ENCODE measurements at places on chromosomes 5 and 9.

DNA sequence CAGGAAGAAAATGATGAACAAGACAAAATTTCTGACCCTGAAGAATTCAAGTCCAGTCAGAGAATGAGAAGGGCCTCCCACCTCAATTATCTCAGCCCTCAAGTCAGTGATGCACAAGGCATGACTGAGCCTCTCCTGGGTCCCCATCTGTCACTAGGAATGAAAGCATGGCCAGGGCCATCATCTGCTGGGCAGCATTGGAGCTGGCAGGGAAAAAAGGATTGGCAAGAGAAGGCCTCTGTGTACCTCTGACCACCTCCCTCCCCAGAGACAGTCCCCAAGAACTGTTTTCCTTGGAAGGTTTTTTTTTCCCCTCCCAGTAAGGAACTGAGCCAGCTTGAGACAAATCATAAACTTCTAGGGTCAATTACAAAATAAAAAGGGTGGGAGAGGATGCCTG lies 76.7 kb downstream of the KLHL3 start:
- DNase-seq, result no peak

DNA sequence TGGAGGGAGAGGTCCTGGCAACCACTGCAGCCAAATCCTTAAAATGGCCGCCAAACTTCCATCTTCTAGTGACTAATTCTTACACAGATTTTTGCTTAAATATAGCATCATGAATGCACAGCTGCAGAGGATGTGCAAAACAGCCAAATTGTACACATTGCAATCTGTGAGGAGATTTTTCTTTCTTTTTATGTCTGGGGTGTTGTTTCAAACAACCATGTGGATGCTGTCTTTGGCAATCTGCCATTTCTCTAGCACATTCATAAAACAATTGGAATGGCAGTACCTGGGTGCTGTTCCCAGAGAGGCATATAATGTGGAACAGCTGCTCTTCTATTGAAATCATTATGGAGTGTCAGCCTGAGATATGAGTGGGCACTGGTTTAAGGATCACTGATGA lies 1082.9 kb upstream of the SEMA6A start:
- no peak for DNase-seq

DNA sequence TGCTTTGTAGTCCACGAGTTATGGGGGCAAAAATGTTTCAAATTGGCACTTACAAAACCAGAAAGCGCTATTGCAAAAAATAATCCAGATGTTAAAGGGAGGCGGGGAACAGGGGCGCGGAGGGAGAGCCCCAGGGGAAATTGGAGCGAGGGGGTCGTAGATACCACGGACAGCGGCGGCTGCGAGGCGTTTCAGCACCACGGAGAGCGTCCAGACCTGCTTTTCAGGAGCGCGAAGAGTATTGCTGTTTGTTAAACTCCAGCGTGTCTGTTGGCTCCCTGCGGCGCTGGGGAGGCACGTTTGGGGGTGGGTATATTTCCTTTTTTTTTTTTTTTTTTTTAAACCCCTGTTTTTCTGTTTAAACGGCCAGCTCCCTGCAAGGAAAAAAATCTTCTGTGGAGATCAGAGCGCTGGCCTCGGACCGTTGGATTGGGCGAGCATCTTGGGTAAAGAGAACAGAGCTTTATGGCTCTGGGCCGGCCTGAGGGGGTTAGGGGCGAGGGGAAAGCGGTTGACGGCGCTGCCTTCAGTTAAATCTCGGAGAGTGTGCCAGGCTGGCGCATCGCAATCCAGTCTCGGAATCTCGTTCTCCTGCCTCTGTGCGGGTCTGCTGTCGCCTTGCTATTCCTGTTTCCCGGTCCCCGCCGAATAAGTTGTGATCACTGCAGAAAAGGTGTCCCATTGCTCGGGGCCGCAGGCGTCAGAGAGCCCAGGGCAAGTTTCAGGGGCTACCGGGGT lies at the start of gene GLRA1:
Gene GLRA1, minus strand, starts transcription at position 288 of the 738 bp plus-strand sequence. CDS start 302 bp downstream, outside the sequence.
- peak; percentile 12 for DNase-seq

- DNase-seq, result no peak
Measured at GRCh38 chr9:27503623-27504022, 20.5 kb upstream of the IFNK start.

DNA sequence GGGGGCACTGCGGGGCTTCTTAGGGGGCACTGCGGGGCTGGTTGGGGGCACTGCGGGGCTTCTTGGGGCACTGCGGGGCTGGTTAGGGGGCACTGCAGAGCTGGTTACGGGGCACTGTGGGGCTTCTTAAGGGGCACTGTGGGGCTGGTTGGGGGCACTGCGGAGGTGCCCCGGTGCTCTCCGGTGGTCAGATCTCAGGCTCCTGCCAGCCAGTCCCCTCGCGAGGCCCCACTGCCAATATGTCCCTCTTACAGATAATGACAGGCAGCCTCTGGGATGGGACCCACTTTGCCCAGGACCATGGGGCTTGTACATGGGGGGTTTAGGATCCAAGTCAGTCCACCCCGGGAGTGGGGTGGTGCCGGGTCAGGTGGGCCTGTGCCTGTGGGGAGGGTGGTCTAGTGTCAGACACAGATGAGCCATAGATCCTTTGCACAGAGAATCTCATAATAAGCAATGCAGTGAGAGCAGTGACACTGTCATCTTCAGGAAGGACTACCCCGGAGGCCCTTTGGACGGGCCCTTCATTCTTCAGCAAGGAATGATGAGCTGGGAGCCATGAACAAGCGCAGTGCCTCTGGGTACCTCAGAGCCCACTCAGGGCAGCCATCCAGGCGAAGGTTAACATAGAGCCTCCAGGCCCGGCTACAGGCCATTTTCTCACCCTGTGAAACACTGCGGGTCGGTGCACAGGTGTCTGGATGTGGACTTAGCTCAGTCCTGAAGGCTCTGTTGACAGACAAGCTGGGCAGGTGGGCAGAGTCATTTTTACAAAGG lies 38.2 kb downstream of the COL5A1 start:
- no peak for DNase-seq

GRCh38 chr9:108333530-108333983 lies 522.2 kb downstream of the ACTL7B start:
- DNase-seq, result no peak

DNA sequence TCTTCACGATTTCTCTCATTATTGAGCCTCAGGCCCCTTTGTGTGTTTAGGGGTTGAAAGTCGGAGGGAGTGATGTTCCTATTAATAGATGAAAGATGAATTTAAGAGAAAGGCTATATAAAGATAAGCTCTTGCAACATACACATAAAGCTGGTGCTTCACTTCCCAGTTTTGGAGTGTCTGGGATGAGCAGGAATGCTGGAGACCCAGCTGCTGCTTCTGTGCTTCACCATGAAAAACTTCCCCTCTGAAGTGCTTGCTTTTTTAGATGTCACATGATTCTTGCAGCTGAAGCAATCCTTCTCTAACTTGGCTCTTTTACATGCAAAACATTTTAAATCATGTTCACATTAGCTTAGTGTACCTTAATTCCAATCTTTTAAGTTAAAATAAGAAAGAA lies 19.7 kb upstream of the SNCAIP start:
- DNase-seq, result no peak

DNA sequence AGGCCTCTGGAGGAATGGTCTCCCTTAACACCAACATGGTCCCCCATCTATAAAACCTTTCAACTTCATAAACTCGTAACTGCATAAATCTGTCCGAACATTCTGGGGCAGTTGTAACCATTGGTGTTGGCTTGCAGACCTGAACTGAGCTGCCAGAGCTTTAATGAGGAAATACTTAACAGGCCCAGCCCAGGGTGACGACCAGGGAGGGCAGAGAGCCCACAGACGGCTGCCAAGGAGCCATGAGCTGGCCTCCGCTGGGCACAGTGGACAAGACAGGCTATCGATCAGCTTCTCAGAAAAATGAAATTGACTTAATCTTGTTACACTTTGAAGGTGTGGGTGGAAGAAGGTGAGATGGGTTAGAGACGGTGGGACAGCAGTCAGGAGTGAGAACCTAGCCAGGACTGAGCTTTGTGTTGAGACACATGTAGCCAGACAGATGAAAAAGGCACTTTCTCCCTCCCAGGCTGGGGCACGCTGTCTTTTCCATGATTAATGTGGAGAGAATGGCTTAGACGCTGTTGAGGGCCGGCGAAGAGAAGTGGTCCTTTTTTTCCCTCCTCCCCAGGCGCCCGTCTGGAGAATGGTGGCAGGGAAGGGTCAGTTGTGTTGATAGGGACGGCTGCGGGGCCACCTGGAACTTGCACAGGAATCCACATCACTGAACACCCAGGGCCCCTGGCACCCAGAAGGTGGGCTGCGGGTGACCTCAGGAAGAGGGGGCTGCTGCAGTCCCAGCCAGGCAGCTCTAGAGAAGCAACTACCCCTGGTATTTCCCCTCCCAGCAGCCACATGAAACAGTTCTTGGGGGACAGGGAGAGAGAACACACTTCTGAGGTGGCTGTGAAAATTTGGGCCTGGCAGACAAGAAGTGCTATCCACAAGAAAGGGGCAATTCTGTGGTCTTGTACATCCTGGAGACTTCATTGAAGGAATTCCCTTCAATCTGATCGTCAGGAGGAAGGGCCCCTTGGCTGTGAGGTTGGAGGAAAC lies 27.3 kb upstream of the TCOF1 start:
- DNase-seq, result no peak

DNA sequence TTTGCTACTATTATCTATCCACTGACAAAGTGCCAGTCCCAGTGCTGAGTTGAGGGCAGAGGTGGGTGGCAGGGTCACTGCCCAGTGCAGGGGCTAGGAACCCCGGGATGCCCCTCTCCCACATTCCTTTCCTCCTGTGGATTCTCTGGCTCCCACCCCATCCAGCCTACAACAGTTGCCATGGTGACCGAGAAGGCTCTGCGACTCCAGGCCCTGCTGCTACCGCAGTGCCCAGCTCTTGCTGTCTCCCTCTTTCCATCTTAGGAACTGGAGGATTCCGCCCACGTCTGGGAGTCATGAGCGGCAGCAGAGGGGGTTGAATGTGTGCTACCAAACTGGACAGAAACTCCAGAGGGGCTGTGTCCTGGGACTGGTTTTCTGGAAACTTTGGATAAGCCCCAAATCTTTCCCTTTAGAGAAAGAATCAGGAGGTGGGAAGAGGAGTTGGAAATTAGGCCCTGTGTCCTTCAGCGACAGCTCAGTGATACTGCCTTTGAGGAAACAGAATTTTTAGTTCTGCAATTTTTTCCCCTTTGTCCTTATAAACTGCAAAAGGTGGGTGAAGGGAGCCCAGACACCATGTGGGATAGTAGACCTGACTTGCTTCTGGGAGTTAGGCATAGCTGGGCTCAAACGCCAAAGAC lies 20.7 kb upstream of the C5orf47 start:
- no peak for DNase-seq

GRCh38 chr5:31469886-31470285 lies 62.0 kb downstream of the DROSHA start:
- DNase-seq, result no peak

DNA sequence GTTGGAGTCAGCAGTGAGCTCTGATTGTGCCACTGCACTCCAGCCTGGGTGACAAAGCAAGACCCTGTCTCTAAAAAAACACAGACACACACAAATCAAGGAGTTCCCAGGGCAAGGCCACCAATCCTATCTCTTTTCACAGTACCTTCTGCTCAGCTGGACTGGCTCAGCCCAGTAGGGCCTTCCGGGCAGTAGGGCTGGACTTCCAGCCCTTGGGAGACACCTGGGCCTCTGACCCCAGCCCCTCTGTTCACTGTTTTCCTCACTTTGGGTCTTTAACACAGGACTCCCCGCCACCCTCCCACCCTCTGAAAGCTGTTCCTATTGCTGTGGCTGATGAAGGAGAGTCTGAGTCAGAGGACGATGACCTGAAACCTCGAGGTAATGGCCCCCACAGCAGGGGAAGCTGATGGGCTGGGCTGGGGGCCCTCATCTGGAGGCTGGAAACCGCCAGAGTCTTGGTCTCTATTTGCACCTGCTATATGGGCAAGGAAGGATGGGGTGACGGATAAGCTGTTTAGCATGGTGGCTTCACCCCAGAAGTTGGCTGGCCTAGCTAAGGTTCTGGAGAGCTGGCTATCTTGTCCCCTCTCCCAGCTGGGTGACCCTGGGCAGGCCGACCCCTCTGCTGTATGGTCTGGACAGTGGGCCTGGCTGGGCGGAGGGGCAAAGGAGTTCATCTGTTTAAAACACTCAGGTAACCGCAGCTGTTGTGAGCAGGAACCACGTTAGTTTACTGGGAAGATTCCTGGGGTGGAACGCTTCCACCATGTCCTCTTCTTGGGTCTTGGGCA lies 25.6 kb downstream of the USP20 start:
- no peak for DNase-seq

DNA sequence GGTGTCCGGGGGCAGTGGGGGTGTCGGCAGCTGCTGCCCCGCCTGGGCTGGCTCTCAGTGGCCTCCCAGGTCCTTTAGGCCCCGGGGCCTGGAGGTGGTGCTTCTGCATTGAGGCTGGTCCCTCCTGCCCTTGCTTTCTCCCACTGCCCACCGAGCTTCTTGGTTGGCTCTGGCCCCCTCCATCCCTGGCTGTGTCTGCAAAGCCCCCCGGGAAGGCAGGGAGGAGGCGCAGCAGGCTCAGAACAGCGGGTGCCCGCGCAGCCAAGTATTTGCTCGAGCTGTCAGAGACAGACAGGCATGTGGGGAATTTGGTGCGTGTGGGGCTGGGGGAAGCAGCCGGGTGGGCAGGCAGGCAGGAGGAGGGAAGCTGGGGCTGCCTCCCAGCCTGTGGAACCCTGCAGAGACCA lies 11.5 kb downstream of the CXXC5 start:
- DNase-seq, result no peak

GRCh38 chr5:133531178-133531577 lies 81.2 kb downstream of the FSTL4 start:
- no peak for DNase-seq

DNA sequence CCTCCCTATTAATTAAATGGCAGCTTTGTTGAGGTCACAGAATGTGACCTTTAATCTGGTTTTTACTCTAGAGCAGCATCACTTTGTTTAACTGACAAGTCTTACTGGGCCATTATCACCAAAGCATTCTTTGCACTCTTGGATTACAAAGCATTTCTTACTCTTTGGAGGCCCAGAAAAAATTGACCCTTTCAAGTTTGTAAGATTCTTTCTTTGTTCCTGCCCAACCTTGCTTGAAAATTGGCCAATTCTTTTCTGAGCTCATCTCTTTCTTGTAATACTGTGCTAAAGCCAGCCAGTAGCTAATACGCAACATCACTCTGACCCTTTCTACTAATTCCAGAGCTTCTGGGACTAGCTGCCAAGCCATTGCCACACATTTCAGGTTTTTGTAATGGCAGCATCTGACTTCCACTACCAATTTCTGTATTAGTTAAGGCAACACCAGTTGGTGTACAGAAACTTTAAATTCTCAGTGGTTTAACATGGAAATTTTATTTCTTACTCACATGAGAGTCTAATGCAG lies 131.6 kb downstream of the PRDM6 start:
- DNase-seq, result no peak

GRCh38 chr9:101094686-101095085 lies 66.2 kb downstream of the PLPPR1 start:
- DNase-seq, result no peak

Measured in activated T-helper 9 cell treated with anti-CD3 and anti-CD28 coated beads, Interleukin-2, amount 50 U/mL, for 16 hours (primary cell).